ENCODE measurements at places on chromosomes 4 and X. TPM values are rescaled to one million over a fixed set of nuclear protein-coding genes. Genes with fewer than 3 reads are reported as not detected.

Gene TMEM150C
- total RNA-seq: 74.2 TPM

Gene TLR3
- total RNA-seq: 0.41 TPM

Gene CLNK
- total RNA-seq: not detected

Gene KIF4A
- total RNA-seq: 2.9 TPM

Gene CPLX1
- 1.2 TPM for total RNA-seq

Gene AKAP4
- total RNA-seq: not detected

DNA sequence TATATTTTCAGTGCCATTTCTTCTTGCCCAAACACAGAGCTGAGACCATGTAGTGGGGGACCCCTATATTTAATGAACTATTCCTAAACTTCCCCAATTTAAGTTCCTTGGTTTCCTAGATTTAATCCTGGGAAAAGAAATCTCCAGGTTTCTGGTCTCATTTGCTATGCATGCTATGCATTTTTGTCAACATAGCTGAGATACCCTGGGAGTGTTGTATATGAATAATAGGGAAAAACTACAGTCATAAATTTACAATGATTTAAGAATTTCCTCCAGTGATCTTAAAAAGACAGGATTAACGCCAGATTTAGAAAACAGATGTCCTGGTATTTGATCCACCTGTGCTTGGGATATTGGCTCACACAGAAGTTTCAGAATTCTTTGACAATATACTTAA, 136.8 kb upstream of the RAPGEF2 start:
- DNase-seq: no peak

DNA sequence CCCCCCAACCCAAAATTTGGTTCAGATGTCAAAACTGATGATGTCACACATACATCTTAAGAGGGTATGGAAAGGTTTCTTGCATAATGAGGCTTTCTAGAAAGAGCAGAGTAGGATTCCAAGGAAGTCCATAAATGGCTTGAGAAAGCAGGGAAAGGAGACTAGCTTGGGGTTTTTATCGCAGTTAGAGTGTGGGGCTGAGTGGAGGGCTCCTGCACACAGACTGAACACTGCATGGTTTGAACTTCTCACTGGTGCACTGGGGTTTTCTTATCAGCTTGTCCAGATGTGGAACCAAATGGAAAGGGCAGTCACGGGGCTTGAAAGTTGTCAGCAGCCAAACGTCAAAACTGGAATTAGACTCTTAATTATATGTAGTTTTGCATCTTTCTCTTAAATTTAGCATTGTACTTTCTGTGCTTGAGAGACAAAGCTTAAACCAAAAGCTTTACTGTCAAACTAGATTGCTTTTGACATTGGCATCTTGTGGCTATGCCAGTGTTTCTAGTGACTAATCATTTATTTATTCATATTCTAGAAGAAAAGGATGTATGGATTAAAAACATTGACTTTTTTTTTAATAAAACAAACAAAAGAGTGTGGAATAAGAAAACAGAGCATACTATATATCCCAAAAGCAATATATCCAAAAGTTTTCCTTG, 78.3 kb upstream of the STIM2 start:
- no peak for DNase-seq

- DNase-seq: no peak
These were observed 49.4 kb downstream of the RHOH start for GRCh38 chr4:40246011-40246900.

GRCh38 chrX:65781845-65782244, 114.4 kb downstream of the MSN start:
- no peak for DNase-seq

DNA sequence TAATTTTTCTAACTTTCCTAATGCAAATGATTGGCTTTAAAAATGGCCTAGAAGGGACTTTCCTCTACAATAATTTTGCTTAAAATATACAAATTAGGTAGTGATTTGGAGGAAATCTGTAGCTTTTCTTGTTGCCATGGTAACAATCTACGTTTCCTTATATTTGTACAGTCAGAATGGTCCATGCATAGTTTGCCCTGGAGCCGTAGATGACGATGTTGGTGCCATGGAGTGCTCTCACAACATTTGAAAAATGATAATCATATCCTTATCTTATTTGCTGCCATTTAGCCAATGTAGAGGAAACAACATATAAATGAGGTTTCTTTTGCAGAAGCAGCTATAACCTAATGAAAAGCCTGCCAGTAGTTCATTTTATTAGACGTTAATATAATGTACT, 89.0 kb upstream of the NMU start:
- DNase-seq: no peak

- DNase-seq: no peak
These were observed 13.0 kb downstream of the USO1 start for GRCh38 chr4:75737398-75737797.

- no peak for DNase-seq
These were observed 13.3 kb upstream of the ARHGEF6 start for GRCh38 chrX:136794080-136794479.

- no peak for DNase-seq
These were observed 44.9 kb downstream of the JADE1 start for GRCh38 chr4:128854433-128854832.

DNA sequence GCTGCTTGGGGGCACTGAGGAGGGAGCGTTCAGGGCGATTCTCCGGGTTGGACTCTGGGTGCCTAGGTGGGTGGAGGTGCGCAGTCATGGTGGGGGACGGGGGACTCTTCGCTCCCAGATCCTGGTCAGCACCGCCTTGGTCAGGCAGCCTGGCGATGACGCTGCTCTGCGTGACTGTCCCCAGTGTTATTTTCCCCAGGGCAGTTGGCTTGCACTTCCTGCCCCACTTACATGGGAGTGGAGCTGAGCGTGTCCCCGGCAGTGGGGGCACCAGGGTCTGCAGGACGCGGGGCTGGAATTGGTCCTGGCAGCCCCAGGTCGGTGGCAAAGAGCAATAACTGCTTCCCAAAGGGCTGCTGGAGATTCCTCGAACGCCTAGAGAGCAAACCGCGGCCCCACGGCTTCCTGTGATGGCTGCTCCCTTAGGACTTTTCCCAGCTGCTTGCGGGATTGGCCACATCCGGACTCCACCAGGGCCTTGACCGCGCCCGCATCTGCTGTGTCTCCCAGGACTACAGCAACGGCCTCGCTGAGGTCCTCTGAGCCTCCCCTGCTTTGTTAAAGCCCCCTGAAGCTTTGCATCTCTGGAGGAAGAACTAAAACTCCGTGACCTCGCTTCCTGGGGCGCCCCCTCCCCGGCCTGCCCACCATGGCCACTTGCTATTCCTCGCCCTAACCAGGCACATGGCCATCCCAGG, 35.3 kb upstream of the GPR78 start:
- no peak for DNase-seq

GRCh38 chrX:111129921-111130320, 33.9 kb downstream of the PAK3 start:
- no peak for DNase-seq

DNA sequence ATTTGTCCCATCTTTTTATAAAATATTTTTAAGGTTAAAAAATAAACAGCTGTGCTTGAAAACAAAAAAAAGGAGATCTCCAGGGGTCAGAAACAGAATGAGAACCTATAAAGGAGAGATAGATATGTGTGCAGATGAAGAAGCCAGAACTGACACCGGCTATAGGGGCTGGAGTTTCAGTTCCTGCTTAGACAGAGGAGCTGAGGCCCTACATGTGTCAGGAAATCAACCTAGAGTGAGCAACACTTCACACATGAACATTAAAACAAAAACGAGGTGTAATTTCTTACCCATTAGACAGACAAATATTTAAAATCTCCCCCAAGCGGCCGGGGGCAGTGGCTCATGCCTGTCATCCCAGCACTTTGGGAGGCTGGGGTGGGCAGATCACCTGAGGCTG, 17.8 kb upstream of the HUWE1 start:
- no peak for DNase-seq

DNA sequence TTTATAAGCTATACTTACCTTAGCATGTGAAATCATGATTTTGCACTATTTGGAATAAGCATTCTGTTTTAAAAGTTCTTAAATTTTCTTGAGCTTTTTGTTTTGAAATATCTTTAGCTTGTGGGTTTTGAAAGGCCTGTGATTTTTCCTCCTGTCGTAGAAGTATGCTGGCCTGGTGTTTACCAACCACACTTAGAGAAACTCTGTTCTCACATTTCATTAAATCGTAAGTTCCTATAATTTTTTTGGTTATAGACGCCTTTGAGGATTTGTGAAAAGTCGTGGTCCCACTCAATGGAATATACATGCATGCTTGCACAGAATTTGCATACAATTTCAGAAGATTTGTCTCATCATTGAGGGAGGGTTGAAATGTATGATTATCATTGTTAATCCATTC, 63.6 kb downstream of the PDLIM5 start:
- no peak for DNase-seq

DNA sequence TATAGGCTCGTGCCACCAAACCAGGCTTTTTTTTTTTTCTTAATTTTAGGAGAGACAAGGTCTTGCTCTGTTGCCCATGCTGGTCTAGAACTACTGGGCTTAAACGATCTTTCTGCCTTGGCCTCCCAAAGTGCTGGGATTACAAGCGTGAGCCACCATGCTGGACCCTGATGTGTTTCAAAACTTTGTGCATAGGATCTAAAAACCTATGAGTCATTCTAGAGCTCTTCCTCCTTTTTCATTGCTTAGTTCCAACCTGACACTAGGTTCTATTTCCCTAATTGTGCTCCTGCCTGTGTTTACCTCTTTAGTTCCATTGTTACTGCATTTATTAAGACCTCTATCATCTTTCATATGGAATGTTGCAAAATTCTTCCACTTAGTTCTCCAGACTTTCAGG, 57.3 kb downstream of the HPGD start:
- no peak for DNase-seq

- no peak for DNase-seq
These were observed 32.3 kb downstream of the ETNPPL start for GRCh38 chr4:108730579-108730978.

DNA sequence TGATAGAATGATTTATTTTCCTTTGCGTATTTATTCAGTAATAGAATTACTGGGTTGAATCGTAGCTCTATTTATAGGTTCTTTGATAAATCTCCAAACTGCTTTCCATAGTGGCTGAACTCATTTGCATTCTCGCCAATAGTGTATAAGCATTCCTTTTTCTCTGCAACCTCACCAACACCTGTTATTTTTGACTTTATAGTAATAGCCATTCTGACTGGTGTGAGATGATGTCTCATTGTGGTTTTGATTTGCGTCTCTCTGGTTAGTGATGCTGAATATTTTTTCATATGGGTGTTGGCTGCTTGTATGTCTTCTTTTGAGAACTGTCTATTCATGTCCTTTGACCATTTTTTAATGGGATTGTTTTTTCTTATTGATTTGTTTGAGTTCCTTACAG, 160.7 kb downstream of the MID1IP1 start:
- DNase-seq: no peak

DNA sequence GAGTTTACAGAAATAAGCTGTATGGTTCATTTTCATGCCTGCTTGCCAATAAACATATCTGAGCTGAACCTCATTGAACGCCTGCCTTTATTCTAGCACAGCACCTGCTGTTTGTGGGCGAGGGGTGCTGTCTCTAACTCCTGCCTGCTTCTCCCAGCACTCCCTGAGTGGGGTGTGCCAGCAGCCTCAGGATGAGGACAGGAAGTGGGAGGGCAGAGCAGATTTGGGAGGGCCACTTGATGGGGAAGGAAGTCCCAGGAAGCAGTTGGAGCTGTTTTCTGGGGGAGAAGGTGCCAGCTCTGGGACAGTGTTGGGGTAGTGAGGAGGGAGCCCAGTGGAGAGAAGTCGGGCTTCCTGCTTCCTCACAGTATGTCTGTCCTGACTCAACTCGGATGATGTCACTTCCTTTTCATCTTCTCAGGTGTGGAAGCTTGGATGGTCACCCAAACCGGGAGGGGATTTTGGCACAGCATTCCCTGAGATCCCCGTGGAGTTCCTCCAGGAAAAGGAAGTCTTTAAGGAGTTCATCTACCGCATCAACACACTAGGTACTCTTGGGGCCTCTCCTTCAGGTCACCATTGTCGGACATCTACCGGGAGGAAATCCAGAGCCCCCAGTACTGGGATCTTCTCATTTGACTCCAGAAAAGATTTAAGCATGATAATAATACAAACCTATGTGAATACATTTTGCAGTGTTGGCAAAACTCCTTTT, 29.0 kb upstream of the MSANTD1 start:
- DNase-seq: no peak

DNA sequence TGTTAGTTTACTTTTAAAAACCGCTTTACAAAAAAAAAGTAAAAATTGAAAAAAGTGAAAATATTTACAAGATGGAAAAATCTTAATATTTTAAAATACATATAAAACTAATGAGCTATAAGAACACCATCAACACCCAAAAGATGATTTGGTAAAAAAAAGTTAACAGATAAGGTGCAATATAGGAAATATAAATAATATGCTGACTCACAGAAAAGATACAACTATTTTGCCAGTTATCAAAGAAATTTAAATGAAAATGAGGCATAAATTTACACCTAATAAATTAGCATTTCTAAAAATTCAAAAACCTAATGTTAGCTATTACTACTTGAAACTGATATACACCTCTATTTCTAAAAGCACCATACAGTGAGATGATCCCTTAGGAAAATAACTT, 54.5 kb downstream of the BRWD3 start:
- DNase-seq: no peak

DNA sequence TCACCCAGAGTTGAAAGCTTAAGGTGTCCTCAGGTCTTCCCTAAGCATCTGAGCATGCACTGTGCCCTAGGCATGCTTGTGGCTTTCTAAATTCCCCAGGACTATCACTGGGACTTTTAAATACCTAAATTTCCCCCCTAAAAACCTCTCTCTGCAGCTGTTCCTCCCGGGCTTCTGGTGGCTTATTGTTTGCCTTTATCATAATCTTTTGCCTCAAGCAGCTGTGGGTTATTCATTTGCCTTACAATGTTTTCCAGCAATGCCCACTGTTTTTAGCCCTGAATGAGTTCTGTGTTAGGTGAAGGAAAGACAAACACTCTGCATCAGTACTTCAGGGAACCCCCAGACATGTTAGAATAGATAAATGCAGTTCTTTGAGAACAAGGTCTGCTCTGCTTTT, 455.0 kb downstream of the ZIC3 start:
- no peak for DNase-seq

- DNase-seq: peak; percentile 5
These were observed 756.1 kb downstream of the SH3BGRL start for GRCh38 chrX:81957900-81958545.

Data from frontal cortex (tissue), 4 donors.